Hematopoietic multipotent progenitor cell treated with erythropoietin and hydrocortisone succinate and interleukin-3 and kit ligand, for 17 days (in vitro differentiated cells): ENCODE measurements at places on chromosomes 2 and 18.

DNA sequence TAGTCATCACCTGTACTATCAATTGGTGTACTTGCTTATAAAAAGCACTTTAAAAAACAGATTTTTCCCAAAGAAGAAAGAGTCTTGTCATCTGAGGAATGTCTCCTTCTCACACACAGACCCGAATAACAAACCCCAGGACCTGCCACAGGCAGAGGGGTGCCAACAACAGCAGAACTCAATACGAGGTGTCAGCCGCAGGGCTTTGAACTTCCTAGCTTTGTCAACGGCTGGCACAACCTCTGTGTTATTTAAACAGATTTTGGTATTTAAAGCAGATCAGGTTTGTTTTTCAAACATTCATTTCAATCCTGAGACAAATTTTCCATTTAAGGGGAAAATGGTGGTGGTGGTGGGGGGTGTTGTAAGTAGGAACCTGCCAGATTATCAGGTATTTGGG lies 138.4 kb upstream of the RIOK3 start:
- no peak for DNase-seq

- no peak for DNase-seq
Observed at GRCh38 chr2:231992888-231993287, 31.4 kb downstream of the DIS3L2 start.

DNA sequence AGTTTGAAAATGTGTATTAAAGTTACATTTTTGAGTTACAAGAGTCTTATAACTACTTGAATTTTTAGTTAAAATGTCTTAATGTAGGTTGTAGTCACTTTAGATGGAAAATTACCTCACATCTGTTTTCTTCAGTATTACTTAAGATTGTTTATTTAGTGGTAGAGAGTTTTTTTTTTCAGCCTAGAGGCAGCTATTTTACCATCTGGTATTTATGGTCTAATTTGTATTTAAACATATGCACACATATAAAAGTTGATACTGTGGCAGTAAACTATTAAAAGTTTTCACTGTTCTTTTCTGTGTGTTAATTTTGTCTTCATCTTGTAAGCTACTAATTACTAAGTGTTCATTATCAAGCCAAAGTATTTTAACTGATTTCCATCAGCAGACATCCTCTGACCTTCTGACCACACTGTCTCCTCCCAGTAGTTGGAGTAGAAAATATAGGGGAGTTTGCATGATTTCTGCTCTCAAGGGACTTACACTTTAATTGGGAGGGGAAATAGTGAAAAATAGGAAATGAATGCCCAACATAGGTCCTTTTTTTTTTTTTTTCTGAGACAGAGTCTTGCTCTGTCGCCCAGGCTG lies 4.3 kb downstream of the PMAIP1 start:
- DNase-seq, result no peak

DNA sequence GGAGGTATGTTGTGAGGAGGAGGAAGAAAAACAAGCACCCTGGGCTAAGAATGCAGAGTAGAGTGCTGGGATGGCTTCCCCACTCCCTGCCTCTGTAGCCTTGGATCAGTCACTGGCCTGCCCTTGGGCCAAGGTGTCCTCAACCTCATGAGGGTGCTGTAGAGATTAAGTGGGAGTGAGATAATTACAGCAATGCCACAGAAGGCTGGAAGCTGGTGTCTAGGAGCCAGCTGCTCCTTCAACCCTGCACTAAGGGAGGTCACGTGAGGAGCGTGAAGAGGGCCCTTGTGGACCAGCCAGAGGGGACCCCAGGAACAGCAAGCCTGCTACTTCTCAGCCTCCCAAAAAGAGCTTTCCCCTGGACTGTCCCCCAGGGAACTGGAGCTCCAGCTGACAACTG lies 95.2 kb downstream of the TTC32 start:
- DNase-seq, result no peak

DNA sequence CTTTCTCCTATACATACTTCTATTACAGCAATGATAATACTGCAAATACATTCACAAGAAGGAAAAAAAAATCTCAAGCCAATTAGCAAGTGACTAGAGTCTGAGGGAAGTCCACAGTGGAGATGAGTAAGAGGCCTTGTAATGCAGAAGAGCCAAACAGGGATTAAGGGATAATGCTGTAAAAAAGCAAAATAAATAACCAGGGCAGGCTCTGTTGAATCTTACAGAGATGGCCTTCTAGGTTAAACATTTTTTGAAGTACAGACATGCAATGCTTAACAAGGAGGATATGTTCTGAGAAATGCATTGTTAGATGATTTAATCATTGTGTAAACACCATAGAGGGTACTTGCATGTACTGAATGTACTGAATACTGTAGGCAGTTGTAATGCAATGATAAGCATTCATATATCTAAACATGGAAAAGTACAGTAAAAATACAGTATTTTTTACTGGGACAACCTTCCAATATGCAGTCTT lies 122.1 kb upstream of the RMDN2 start:
- DNase-seq, result no peak

DNA sequence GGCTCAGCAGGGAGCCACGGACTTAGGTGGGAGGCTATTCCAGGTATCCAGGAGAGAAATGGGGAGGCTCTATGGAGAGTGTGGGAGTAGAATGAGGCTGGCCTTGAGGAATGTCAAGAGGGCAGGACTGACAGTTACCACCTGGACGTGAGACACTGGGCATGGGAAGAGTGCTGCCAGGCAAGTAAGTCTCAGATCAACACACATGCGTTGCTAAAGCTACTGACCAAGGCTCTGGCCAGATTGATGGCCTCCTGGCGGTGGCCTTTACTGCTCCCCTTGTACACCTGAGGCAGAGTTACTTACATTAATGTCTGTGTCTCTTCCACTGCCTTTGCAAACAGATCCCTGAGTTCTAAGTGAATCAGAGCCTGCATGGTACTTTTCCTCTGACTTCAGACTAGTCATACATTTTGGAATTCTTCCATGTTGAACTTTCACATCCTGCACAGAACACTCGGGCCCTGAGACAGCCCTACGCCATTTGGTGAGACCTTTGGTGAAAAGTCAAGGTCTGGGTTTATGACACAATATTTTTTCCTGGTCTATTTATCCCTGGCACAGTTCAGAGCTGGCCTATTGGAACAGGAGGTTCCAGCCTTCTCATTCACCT lies 398.8 kb upstream of the TRIB2 start:
- DNase-seq, result no peak

DNA sequence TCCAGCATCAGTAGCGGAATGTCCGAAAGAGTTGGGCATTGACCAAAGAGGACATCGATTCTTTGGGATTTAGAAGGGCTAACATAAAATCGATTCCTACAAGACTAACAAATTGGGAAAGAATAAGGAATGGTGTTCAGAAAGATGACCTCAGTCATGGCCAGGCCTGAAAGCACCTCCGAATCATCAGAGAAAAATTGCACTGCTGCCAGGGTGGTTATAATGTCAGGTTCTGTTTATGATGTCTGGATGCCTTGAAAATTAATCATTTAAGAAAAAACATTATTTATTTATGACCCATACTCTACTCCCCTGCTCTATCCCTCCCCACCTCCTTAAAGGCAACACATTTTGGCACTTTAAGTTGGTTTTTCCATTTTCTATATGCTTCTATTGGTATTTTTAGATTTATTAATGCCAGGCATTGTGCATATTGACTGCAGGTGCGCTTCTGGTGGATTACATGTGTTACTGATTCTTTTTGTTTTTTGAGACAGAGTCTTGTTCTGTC lies 104.7 kb downstream of the MYCN start:
- no peak for DNase-seq

DNA sequence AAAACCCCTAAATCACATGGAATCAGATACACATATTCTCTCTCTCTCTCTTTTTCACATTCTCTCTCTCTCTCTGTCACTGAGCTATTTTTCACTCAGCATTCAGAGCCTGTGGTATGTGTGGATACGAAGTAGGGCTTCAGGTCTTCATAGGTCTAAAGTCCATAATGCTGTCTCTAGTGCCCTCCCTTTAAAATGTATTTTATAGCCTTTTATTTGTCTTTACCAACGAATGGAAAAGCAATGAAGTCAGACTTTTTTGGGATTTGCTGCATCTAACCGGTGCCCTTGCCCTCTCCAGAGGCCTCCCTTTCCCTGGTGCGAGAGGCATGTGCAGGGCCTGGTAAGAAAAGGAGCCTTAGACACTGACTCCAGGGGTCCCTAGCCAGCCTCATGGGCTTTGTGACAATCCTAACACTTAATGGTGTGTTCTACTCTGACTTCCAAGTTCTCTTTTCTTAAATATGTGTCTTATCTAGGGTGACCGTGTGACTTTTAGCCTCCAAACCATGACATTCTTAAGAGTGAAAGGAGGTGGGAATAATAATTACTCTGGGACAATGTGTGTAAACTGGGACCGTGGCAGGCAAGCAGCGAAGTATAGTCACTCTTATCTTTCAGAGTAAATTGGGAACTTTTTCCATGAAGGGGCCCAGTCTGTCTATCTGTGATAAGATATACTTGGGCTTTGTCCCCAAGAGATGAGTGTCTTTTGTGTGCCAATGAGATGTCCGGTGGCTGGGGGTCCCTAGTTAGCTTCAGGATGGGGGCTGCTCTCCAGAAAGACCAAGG lies 101.1 kb downstream of the B3GNT2 start:
- DNase-seq, result peak; percentile 67

DNA sequence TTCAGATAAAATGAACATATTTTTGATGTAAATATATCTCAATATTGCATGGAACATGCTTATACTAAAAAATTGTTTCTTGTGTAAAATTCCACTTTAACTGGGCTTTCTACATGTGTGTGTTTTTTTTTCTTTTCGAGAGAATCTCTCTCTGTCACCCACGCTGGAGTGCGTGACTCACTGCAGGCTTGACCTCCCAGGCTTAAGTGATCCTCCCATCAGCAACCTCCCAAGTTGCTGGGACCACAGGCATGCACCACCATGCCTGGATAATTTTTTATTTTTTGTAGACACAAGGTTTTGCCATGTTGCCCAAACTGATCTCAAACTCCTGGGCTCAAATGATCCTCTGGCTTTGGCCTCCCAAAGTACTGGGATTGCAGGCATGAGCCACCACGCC lies 254.6 kb downstream of the LOXHD1 start:
- no peak for DNase-seq

- no peak for DNase-seq
Observed at GRCh38 chr2:222989431-222989830, 62.6 kb upstream of the KCNE4 start.

- DNase-seq, result no peak
Observed at GRCh38 chr18:5475267-5475666, 68.5 kb downstream of the EPB41L3 start.

GRCh38 chr2:176851889-176852483 lies 360.6 kb upstream of the HNRNPA3 start:
- DNase-seq, result no peak

- DNase-seq, result no peak
Observed at GRCh38 chr2:160156665-160157064, 43.4 kb downstream of the ITGB6 start.

DNA sequence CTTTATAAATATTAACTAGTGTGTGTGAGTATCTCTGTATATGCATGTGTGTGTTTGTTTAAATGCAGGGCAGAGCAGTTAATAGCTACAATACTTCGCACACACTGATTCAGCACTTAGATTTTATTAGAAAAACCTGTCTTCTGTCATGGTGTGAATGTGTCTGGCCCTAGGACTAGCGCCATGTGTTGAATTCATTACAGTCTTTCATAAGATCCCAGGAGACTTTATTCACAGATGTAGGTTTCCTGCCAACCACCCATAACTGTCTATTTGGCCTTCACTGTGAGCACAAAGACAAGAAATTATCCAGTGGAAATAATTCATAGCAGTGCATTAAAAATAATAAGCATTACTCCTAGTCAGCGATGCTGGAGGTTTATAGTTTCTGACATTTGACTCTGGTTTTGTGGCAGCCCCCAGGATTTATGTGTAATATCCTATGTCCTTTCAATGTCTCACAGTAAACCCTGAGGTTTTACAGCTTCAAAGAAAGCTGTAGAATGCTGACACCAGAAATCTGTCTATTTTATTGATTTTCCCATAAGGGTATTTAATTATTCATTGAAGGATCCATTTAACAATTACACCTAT lies 93.9 kb downstream of the ZNF804A start:
- DNase-seq, result no peak

- no peak for DNase-seq
Observed at GRCh38 chr2:106057206-106057605, 136.9 kb downstream of the UXS1 start.

- DNase-seq, result no peak
Observed at GRCh38 chr18:74501386-74501785, 5.2 kb downstream of the CNDP2 start.

- no peak for DNase-seq
Observed at GRCh38 chr2:172307800-172308199, 119.6 kb upstream of the ITGA6 start.

DNA sequence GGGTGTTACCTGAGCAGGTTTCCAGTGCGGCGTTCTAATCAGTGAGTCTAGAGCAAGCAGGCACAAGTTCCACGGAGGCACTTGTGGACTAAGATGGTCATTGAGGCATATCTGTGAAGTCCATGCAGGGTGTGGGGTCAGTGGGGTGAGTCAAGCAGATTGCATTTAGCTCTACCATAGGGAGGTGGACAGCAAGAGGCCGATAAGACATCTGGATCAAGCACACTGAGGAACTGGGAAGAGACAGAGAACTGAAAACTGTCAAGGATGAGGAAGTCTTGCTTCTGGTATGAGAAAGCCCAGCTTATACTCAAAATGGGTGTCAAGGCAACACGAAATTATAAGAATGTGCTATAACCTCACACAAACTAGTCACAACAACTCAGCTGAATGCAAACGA lies 61.2 kb upstream of the SLC39A10 start:
- DNase-seq, result no peak

DNA sequence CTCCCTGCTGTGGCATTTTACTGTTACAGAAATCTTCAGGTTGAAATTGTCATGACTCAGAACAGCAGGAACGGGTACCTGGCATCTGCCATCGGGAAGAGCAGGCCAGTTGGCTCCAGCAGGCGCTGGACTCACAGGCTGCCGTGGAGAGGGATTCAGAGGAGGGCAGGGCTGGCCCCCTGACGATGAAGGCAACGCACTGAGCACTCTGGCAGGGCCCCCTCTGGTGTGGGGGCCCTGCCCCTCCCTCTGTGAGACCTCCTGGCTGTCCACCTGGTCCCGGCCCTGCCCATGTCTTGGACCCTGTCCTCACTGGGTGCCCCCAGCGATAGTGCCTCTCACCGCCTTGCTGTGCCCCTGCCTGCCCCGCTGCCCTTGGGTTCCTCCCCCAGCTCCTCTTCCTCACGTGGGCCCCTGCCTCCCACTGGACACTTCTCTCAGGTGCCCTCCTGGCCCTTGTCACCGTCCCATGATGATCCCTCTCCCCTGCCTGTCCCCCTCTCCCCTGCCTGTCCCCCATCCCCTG lies 23.3 kb upstream of the ALLC start:
- DNase-seq, result no peak

DNA sequence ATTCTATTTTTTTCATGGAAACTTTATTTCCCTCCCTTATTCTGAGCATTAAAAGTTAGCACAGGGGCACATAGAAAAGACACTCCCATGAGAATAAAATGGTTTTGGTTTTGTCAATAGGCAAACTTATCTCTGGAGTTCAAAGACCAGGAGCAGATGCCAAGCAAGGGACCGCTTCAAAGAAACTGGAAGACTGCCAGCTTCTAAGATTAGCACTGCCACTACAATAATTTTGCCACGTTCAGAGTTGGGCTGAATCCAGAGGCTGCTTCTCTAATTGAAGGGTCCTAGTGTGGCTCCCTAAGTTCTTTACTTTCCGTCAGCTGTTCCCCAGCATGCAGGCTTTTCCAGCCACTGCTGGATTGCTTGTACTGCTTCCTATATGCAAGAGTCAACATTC lies 681.0 kb upstream of the GCFC2 start:
- DNase-seq, result no peak
